ENCODE measurements at places on chromosomes 12 and 14.

DNA sequence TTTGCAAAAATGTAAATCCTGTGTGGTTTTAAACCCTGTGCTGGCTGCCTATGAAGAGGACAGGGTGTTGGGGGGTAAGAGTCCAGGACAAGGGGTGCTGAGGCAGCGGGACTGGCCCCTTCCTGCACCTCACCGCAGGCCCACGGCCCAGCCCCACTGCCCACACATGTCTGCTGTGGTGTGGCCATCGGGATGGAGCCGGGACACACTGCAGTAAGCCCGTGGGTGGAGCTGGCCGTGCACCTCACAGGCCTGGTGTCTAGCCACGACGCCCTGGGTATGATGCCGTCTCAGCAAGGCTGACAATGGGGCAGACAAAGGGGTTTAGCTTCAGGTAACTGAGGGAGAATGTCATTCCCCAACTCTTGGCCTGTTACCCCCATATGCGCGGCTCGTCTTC lies 19.6 kb downstream of the AMN start:
- DNase-seq: no peak

- DNase-seq: peak; percentile 86
Measured at GRCh38 chr14:90626550-90626949, 189.7 kb downstream of the TTC7B start.

GRCh38 chr12:78240827-78241226 lies 410.1 kb downstream of the NAV3 start:
- no peak for DNase-seq

GRCh38 chr12:74780182-74780849 lies 242.7 kb downstream of the ATXN7L3B start:
- no peak for DNase-seq

DNA sequence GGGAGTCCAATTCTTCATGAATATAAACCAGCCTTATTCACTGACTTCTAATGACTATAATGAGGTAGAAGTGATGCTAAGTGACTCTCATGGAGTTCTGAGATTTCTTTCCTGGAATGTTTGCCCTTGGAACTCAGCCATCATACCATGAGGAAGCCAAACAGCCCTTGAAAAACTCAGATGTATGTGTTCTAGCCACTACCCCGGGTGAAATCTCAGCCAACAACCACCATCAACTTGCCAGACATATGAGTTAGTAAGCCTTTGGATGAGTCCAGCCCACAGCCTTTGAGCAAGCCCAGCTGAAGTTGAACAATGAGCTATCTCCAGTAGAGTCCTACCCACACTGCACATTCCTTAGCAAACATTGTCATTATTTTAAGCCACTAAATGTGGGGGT lies 149.5 kb downstream of the SLC6A15 start:
- no peak for DNase-seq

DNA sequence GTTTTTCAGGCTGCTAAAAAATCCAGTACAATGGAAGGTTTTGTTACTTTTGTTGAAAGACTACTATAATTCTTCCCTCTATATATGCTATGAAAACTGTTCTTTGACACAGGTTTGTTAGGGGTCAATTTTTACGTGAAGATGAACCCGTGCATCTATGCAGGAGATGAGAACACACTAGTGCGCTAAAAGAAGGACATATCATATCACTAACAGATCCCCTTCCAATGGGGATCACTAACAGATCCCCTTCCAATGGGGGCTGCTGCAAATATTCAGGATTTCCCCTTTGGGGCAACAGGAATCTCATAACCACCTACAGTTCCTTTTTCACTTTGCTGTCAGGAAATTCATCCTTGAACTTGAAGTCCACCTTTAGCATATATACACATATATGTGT lies 75.1 kb downstream of the CLMN start:
- no peak for DNase-seq

- no peak for DNase-seq
Measured at GRCh38 chr12:89343127-89343526, 9.2 kb downstream of the DUSP6 start.

DNA sequence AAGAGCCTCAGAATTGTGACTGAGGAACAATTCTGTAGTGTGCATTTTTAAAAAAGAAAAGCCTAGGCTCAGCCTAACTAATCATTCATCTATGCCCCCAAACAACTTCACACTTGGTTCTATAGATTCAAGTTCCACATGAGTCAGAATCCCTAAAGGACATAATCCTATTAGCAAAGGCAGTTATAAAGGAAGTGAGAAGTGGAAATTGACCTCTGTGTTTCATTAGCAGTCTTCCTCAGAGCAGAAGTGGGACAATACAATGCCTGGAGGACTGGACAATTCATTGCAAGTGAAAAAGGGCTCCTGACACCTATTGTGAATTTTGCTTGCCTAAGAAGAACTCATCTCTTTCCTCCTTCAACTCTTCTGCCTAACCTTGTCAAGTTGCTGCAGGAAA lies 222.3 kb downstream of the PTPRO start:
- no peak for DNase-seq

DNA sequence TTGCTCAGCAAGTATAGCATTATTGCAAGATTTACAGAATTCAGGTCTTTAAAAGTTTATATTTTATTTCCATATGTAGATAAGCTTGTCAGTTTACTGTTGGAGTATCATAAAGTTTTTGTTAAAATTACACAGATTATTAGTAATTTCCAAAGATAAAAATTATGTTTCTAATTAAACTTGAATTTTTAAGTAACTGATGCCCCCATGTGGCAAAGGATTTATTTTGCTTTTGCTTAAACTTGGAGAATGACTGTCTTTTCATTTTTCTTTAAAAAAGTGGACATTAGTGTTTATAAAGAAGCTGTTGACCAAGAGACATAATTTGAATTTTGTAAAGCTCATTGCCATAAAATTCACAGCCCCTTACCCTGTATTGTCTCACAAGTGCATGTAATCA lies 45.8 kb downstream of the ETNK1 start:
- DNase-seq: no peak

DNA sequence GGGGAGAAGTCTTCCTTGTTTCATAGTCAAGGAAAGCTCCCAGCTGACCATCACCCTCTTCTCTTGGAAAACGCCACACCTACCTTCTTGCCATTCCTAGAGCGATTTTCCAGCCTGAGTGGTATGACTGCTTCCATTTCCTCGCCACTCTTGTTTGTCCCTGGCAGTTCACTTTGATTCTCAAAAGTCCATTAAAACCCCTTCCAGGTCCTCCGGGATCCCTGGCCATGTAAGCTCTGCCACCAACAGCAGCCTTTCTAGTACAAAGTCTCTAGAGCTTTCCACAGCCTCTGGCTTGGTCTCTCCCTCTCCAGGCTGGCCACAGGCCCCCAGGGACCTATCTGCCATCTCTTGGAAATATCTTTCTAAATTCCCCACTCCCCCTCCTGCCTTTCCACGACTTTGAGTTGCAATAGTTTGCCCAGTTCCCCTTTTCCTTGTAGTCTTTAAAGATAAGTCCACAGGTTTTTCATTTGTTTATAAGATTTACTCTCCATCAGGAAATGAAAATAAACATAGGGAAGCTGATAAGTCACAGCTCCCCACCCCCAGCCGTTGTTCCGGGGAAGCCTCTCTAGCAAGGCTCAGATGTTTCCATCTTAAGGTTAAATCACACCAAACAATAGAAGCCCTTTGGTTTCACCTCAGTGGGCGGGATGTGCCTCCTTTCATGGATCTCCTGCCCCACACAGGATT lies 42.9 kb upstream of the SINHCAF start:
- no peak for DNase-seq

DNA sequence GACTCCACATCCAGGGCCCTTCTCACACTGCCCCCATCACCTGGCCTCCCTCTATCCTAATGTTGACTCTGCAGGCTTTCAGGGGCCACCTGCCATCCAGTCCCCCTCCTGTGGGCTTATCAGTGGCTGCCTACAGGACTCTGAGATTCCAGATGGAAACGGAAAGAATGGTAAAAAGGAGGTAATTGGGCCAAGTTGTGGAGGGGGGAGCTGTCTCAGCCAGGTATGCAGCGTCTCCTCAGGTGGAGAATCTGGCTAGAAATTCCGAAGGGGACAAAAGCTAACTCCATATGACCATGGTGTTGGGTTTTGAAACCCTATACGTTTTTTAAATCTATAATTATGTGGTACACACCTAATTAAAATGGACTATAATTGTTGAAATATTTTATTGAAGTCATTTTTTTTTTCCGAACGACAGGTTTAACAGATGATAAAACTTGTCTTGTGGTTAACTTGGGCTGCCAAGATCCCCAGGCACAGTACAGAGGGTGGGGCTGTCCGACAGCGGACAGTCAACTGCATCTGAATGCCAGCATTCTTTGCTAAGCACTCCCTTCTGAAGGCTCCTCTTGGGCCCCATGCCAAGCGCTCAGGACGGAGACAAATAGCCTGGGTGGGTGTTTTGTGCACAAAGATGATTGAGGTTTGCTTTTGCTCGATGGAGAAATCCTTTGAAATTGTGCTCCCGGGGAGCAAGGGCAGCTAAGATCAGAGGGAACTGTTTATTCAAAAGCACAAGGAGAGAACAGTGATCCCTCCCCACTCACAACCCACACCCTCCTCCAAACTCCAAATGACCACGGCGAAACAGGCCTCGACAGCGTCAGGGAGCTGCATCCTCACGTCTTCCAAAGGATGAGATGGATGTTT lies 365.6 kb downstream of the BCL11B start:
- peak; percentile 17 for DNase-seq

GRCh38 chr14:28765169-28765830 lies 1.3 kb upstream of the FOXG1 start:
- DNase-seq: no peak

DNA sequence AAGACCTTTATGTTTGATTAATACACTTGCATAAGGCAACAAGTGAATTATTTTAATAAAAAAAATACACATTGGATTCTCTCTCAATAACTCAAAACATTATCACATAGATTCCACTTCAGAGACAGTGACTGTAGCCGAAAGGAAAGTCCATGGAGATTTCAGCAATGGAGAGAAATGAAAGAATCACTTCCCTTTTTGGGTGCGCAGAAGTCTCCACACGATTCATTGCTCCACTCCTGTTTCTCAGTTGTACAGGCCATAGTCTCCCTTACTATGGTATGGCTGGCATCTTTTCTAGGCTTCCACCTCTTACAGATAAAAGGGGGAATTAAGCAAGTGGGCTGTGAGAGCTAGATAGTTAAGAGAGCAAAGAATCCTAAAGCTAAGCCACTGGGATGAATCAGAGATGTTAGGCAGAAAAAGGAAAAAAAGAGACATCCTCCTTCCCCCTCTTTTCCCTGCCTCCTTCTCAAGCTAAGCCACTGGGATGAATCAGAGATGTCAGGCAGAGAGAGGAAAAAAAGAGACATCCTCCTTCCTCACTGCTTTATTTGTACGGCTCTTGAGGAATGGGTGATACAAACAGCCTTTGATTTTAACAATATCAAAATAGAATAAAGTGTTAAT lies 16.3 kb downstream of the ST8SIA1 start:
- no peak for DNase-seq

DNA sequence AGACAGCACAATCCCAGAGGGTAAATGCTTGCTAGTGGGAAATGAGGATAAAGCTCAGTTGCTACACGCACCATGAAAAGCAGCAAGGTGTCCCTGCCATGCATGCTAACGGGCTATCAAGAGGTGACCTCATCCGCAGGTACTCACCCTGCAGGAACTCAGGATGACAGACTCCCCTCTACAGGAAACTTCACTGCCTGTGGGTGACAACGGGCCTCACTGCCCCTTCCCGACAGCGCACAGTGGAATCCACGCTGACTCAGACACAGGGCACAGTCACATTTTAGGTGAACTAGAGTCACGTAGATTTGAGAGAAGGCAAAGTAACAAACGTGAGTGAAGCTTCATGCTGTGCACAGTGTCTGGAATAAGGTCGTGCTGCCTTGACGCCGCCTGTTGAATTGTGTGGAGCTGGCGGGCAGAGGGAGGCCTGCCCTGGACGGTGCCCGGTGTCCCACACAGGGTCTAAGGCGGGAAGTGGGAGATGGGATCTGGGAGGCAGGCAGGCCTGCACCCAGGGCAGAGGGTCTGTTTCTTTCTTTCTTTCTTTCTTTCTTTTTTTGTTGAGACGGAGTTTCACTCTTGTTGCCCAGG lies 331.8 kb downstream of the TMEM132D start:
- no peak for DNase-seq

DNA sequence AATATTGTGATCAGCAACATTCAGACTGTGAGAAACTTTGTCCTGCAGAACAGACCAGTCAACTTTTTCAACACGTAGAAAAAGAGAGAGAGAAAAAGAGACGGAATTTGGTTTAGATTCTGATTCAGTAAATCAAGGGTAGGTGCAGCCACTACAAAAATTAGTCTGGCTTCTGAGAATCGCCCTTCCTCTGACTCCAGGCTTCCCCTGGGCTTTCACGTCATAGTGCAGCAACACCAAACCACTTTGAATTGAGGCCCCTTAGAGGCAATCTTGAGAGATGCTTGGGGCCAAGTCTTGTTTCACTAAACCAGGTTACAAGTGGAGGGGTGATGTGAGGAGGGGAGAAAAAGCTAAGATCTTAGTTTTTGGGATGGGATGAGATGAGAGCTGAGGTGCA lies 37.5 kb upstream of the PTGR2 start:
- DNase-seq: no peak

All from gastrocnemius medialis (tissue), 4 donors.